Mesothelial cell of epicardium (in vitro differentiated cells): ENCODE measurements at places on chromosomes 5 and 9.

DNA sequence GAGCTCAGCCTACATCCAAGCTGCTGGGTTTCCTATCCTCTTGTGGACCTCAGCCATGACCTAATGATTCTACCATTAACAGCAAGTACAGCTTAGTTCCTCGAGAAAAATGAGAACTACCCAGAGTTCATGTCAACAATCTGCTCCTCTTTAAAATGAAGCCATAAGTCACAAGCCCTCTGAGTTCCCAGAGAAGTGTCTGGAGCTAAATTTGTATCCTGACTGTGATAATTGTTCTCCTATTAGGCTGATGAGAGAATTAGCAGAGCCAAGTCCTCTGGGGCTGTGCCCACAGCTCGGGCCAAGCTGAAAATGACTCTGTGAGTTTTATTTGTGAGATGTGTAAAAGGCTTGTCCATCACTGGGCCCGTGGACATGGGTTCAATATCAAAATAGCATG lies 145.1 kb upstream of the SMIM23 start:
- DNase-seq = no peak

DNA sequence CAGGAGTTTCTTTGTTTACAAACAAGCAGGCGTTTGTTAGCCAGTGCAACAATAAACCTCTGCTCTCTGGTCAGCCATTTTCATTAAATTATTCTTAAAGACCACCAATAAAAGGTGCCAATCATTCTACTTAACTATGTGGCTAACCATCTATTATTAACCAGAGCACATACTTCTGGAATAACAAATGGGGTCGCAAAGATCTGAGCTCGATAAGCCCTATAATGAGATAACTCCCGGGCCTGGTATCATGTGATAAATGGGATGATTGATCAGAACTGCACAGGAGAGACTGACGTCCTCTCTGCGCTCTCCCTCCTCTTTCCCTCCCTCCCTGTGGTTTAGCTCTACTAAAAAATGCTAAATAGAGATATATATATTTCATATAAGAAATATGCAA lies 488.2 kb downstream of the NTRK2 start:
- DNase-seq = no peak

GRCh38 chr5:171322527-171322926 lies 13.5 kb downstream of the TLX3 start:
- no peak for DNase-seq

- DNase-seq = peak; percentile 42
These were observed 947 bp upstream of the MARCHF3 start for GRCh38 chr5:127031147-127031862.

DNA sequence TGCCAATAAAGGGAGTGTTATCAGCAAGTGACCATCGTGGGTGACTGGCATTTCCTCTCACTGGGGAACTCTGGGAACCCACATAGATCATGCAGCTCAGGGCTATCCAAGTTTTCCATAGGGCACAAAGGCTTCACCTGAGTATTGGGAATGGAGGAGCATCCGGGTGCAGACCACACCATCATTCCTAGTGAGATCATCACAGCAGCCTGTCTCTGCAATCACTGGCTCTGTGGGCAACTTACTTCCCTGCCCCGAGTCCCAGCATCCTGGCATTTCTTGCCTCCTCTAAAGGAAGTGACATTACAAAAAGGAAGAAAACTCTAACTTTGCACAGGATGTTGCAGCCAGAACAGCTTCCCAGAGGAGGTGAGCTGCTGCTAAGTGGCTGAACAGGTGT lies 80.6 kb upstream of the SHB start:
- DNase-seq = no peak

DNA sequence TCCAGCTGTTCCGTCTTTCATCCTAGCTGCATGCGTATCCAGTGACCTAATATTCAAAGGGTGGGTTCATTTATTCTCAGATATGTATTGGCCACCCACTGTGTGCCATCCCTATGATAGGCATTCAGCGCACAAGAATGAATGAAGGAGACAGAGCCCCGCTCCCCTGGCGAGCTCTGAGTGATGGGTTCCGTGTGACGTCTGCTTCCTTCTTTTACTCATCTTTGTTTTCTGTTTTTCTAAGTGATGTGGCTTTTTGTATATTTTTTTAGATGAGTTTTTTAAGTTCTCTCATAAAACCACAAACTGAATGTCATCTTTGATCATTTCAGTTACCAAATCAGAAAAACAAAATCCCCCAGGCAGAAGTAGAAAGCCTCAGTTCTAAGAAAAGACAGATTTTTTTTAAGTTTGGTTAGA lies 168.3 kb upstream of the OTULINL start:
- no peak for DNase-seq

- DNase-seq = no peak
These were observed 205.4 kb downstream of the CDH18 start for GRCh38 chr5:19782566-19782965.

- DNase-seq = no peak
These were observed 278.3 kb downstream of the PDE4D start for GRCh38 chr5:59615272-59615671.
